ENCODE measurements at places on chromosomes 12 and 14.

DNA sequence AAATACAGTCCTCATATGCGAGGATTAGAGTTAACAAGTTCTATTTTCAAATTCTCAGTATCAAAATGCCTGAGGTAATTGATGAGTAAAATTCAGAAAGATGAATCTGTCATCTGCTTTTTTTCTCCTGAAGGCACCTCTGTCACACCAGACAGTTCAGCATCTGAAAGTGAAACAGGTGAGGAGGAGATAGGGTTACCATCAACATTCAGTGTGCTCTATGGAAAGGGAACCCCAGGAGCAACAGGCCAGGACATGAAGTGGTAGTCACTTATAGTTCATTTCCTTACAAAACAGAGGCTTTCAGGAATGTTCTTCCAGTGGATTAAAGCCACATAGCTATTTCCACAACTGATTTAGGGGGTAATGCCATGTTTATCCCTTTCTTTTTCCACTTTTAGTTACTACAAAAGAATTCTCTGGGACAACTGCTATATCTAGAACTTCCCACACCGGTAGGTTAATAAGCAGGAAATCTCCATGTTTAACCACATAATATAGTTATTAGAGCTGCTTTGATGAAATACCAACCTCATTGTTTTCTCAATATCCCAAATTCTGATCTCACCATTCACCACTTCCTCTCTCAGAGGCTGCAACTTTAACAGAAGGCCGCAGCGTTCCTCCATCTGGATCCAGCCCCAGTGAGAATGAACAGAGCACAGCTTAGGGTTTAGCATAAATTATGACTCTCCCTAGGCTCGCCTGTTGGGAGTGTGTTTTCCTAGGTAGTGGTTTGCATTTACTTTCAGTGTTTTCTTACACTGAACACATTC lies 177.0 kb upstream of the CNTN1 start:
- no peak for DNase-seq

DNA sequence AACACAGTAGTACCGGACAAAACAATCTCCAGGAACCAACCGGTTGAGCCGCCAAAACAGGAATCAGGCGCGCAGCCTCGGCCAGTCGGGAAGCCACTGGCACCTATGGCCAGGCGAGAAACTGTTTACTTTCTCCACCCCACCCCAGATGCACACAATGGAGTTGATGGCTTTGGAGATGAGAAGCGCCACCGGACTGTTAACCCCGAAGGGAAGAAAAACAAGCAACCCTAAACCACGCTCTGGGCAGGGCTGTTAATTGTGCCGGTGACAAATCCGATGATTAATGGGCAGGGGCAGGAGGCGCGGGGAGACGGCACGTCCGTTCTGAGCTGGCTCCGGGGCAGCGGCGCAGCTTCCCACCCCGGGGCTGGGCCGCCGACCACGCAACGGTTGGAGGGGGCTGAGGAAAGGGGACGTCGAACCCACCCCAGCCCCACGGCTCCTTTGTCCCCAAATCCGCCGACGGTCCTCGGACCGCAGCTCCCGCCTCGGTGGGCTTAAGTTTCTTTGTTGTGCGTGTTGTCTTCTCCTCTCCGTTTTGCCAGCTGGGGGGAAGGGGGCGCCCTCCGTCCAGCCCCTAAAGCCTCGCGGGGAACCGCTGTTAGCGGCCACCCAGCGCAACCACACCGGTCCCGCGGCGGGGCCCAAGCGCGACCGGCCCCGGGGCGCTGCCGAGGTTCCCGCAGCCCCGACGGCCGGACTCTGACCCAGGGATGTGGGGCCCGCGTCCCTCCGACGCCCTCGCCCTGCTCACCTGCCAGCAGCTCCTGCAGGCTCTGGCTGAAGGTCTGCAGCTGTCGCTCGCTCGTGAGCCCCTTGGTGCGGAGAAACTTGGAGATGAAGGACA lies 790 bp downstream of the BTG1 start:
- DNase-seq: peak; percentile 78

DNA sequence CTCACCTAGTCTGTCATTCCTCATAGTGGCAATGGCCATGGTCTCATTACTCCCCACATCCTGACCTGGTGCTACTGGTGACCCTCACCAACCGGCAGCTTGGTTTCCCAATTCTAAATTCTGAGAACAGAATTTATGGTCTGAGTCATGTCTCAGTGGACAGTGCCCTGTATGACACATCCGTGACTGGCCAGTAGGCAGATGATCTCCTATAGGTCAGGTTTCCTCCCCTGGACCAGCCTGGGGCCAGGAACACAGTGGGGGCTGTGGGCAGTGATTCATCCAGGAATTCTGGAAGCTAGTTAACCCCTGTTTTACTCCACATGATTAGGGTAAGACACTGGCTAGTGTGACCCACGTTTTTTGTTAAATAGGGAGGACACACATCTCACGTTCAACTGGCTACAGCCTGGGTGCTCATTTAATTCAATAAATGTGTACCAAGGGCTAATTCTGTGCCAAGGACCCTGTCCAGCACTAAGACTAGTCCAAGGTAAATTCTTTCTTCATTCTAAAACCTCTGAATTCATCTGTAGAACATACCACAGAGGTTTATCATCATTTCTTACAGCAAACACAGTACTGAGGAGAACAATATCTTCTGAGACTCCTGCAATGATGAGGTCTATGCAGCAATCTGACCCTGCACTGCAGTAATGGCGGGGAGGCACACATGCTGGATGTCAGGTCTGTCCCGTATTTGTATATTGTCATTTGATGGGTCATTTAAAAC lies 249.6 kb upstream of the TBX3 start:
- DNase-seq: no peak

DNA sequence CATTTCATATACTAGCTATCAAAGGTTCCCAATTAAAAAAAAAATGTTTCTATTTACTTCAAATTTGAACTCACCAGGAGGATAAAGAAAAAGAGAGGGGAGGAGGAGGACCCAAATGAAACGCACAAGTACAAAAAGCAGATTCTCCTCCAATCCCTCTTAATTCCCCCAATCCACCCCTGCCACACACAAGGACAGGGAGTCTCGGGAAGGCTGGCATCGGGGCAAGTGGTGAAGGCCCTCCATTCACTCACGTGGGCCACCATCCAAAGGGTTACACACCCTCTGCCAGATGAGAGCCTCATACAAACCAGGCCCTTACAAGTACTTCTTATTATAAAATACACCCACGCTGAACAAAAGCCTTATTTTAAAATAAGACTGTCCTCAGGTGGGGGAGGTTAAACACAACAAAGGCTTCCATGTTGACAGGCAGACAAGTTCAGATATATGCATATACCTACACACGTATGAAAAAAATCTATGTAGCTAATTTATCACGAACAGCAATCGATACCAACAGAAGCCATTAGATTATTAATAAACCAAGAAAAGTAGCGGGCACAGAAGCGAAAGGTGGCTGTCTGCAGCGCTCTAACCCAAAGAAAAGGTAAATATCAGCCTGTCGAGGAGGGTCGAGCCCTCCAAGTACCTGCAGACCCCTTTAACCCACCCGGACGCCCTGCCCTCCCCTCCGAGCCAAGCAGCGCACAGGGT lies 1.5 kb downstream of the ATP2B1 start:
- DNase-seq: peak; percentile 25

- DNase-seq: no peak
These were observed 143.3 kb upstream of the BCL2L14 start for GRCh38 chr12:11927286-11927935.

DNA sequence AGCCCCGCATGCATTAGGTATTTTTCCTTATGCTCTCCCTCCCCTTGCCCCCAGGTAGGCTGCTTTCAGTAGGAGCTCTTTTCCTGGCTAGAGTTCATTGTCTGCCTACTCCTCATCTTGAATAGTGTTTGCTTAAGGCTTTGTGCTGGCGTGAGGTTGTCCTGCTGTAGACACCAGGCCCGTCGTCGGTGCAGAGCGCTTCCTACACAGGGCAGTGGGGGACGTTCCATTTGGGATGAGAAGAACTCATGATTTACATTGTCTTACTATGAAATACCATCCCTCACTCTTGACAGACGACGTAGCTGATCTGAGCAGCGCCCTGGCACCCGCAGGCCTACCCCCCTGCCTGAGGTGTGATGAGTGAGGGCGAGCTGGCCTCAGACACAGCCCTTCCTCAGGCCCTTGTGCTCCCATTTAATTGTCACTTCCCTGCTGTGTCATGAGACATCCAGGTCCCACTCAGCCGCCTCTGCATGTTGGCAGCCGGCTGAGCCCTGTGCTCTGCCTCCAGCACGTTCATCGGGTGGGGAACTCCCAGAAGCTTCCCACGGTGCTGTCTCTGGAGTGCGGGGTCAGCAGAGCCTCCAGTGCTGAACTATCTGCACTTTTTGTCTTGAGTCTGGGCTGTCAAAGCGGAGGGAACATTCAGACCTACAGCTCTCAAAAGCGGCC lies 76.0 kb downstream of the WDR20 start:
- no peak for DNase-seq

- DNase-seq: no peak
These were observed 409.8 kb downstream of the NPAS3 start for GRCh38 chr14:33348510-33348909.

- no peak for DNase-seq
These were observed 947.7 kb downstream of the GALC start for GRCh38 chr14:87045246-87045645.

DNA sequence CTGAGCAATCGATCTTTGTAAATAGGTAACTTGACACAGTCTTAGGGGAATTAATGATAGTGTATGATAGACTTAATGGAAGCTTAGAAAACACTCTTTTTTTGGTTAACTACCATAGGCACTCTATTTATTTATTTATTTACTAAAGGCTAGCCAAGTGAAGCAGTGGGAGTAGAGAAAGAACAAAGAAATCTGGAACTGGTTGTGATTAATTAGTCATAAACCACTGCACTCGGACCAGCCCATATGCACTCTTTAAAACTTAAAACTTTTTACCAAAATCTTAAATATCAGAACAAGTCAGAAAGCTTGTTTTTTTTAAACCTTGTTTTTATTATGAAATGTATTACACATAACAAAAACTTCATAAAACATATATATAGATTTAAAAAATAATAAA lies 49.5 kb upstream of the SRP54 start:
- DNase-seq: no peak

DNA sequence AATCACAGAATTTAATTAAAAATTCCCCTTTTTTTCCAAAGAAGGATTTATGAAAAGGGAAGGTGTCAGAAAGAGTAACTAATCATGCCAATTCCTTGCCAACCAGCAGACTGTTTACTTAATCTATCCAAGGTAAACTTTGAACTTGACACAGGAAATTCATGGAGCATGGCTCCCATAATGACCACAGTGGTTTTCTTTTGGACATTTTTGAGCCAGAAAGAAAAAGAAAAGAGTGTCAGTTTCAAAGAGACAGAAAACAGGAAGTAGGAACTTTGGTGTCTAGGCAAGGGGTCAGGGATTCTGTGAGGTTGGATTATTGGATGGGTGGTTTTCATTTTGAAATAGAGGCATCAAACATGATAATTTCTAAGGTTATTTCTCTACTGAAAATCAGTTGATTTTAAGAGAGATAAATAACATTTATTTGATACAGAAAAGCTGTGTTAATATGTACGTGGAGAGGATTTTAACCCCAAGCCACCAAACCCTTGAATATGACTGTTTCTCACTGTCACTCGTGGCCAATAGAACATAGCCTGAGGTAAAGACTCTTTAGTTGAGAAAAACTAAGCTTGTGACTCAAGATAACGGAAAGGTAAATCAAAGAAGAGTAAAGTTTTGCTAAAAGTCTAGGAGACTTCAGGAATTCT lies 196.1 kb downstream of the TTC6 start:
- DNase-seq: no peak

DNA sequence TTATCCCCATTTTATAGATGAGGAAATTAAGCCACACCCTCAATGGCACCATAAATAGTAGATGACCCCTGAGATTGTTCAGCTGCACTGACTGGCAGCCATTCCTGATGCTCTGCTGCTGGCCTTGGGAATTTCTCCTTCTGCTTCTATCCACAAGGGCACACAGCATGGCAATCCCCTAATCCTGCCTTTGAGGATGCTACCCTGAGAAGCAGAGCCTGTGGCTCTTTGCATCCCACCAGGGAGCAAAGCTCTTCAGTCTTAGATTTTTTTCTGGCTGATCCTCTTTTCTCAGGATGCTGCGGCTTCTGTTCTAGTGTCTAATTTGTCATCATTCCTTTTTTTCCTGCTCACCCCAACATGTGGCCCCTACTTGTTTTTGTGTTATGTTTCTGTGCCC lies 114.8 kb downstream of the TMX1 start:
- no peak for DNase-seq

DNA sequence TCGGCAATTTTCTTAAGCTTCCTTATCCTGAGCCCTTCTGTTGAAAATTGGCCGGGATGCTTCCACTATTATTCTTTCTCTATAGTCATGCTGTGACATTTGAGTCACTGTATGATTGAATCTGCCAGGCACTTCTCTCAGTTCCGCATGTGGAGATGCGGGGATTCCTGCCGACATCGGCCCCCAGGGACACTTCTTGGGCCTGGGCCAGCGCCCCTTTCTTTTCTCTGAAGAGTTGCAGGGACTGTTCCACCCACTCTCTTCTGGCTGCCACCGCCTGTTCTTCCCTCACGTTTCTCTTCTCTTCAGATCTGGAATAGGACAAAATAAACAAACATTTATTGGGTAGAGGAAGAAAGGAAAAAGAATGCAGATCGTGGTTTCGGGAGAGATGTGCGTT lies 310.1 kb downstream of the ETNK1 start:
- DNase-seq: no peak

DNA sequence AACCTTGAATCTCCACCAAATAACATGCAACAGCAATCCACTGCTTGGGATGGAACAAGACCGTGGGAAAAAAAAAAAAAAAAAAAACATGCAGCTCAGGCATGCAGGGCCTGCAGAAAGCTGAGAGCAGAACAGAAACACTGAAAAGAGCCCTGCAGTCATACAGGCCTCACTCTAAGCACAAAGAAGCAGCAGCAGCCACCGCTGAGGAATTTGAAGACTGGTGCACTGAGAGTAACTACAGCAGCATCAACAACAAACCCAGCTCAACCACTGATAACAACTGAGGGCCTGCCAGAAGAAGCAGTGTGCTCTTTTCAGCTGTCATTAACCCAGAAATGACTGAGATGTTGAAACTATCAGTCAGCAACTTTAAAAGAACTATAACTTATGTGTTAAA lies 354.7 kb upstream of the TMTC1 start:
- DNase-seq: no peak

GRCh38 chr14:103257211-103257962 lies 76.7 kb upstream of the EIF5 start:
- no peak for DNase-seq

- DNase-seq: no peak
These were observed 328.9 kb upstream of the PRICKLE1 start for GRCh38 chr12:42918443-42918842.

DNA sequence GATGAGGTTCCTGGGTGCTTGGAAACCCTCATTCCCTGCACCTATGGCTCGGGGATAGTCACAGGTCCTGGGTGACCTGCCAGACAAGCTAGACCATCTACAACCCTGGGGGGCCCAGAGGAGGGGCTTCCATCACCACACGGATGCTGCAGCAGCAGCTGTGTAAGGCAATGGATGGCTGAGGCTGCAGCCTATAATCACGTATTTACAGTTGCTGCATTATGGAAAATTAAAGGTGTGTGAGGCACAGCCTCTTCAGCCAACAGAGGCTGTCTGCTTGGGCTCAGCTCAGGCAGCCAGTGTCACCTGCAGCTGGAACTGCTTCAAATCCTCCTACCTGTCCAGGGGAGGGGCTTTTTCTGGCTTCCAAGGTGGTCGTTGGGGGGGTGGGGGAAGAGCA lies 268.1 kb downstream of the CACNA1C start:
- DNase-seq: no peak

GRCh38 chr12:44158746-44159145 lies 322.9 kb downstream of the TMEM117 start:
- DNase-seq: no peak

GRCh38 chr14:31590206-31590605 lies 29.0 kb downstream of the NUBPL start:
- DNase-seq: no peak

- DNase-seq: peak; percentile 18
These were observed 776 bp downstream of the RDH5 start for GRCh38 chr12:55720894-55721444.
